Stimulated activated CD4-positive, alpha-beta T cell treated with anti-CD3 and anti-CD28 coated beads, Interleukin-1b, Interleukin-23, amount 100 ng/mL, for 1 hour (primary cell): ENCODE measurements at places on chromosomes 7 and 10.
A peak's percentile ranks its signal among the peaks of the same experiment; 100 is the strongest.

GRCh38 chr10:47401874-47402640 is 18.0 kb upstream of the ZNF488 start:
- DNase-seq, result no peak

DNA sequence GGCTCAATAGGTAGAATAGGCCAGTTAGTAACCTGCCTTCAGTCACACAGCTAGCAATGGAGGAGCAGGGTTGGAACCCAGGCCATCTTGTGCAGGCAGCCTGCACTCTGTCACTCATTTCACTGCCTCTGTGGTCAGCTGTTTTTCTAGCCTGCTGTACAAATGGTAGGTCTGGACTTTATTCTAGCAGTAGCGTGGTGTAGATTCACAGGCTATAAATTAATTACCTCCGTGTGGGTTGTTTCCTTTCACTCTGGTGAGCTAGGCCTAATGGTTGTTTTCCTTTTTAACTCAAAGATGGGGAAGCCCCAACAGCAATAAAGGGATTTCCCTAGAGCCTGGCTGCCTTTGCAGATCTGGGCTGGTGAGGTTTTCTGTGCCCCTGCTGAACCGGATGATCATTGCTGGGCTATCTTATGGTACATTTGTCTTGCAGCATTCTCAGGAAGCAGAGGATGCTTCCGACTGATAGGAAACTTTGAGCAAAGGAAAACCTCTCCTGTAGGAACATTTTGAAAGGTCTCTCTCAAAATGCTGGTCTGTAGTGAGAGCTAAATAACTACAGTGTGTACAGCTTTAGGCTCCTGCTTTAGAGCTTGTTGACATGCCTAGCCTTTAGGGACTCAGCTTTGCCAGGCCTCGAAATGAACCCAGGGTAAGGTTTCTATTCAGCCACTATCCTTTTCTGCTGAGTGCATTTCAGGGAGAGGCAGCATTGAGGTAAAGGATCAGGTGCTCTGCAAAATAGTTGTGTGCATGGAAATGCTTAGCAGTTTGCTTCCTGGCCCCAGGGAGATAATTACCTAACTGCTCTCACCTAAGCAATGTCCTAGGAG is 157.4 kb downstream of the ST7 start:
- no peak for DNase-seq

- no peak for DNase-seq
These were observed 326.9 kb downstream of the GPAM start for GRCh38 chr10:111856631-111857030.

DNA sequence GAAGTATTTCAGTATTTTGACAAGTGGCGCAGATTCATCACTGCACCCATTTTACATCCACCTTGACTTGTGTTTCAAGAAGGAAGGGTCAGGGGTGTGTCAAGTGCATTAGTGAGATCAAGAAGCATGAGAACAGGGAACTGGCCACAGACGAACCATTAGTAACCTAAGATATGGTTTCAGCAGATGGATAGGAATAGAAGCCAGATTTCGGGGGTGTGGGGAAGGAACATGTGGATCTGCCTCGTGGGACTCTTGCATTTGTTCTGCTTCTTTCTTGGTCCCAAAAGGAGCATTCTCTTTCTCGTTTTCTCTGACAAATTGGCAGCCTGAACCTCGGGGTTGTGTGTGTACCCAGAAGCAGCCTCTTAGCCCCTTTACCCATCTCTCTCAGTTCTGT is 9.6 kb downstream of the DENND2A start:
- no peak for DNase-seq

- DNase-seq, result no peak
These were observed 183.5 kb upstream of the PHYHIPL start for GRCh38 chr10:58992830-58993460.

DNA sequence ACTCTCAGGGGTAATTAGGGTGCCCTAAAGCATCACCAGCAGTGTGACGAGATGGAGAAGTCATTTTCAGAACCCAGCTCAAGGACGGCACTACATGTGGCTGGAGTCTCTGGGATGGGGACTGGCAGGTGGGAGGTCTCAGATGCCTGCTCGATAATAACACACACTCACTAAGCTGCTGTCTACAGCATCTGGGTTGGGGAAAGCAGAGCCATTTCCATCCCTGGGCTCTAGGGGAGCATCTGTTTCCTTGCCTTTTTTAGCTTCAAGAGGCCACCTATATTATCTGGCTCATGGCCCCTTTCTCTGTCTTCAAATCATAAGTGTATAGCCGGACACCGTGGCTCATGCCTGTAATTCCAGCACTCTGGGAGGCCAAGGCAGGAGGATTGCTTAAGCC is 79.6 kb downstream of the SH3PXD2A start:
- DNase-seq, result no peak

- no peak for DNase-seq
These were observed 65.3 kb downstream of the SGCE start for GRCh38 chr7:94590526-94591162.

DNA sequence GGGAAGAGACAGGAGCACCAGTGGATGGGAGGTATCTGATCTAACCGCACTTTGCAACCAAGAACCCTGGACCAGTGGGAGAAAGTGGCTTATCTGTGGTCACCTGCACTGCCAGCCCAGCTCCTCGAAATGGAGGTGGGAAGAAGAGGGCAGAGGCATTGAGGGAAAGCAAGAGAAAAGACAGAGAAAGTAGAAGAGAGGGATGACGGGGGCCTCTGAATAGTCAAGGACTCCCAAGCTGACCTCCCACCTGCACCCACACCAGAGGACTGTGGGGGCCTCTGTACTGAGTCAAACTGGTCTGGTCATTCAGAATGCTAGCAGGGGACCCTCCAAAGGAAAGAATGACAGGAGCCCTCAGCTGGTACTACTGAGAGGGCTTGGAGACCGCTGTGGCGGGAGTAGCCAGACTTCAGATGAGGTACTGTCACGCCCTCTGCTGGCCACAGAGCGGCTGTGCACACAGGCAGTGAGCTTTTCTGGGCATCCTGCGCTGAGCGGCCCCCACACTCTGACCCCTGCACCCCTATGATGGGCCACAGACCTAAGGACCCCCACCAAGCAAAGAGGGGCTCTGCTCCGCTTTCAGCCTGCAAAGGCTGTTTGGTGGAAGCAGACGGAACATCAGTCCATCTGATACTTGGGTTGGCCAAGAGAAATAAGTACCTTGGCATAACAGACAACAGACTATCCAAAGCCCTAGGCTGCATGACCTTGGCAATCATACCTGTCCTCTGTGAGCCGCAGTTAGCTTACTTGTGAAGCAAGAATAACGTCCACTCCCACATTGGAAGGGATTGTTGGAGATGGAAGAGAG is 112.9 kb downstream of the COL13A1 start:
- DNase-seq, result peak; percentile 5

DNA sequence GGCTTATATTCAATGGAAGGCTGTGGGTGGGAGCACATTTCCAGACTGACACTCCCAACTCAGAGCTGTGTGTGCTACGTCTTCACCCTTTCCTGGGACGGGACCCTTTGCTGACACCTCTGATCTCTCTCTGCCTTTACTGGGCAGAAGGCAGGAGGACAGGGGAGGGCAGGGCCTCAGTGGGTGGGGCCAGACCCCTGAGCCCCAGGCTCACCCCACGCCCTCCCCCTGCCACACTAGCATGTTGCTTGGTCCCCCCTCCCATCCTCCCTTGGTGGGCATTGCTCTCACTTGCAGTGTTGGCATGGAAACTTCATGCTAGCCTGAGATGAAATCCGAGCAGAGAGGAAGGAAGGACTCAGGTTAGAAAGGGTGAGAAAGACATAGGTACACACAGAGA is 18.4 kb downstream of the TMEM273 start:
- DNase-seq, result no peak

- no peak for DNase-seq
These were observed 43.2 kb downstream of the KCNMA1 start for GRCh38 chr10:77594471-77594783.

GRCh38 chr10:28738200-28738599 is 60.9 kb downstream of the BAMBI start:
- no peak for DNase-seq
